Lung (tissue), 17 donors: ENCODE measurements at places on chromosomes 4 and X.

GRCh38 chrX:38318196-38318595, 9.1 kb downstream of the RPGR start:
- H3K4me1 ChIP-seq, result no peaks in the 10 kb centered on the region
- DNase-seq, result no peak
- H3K4me3 ChIP-seq, result no peak overlapping the region
- no peak overlapping the region for H3K27ac ChIP-seq
- no peaks in the 10 kb centered on the region for H3K36me3 ChIP-seq
- H3K27me3 ChIP-seq, result peaks cover 25% of the 10 kb centered on the region

DNA sequence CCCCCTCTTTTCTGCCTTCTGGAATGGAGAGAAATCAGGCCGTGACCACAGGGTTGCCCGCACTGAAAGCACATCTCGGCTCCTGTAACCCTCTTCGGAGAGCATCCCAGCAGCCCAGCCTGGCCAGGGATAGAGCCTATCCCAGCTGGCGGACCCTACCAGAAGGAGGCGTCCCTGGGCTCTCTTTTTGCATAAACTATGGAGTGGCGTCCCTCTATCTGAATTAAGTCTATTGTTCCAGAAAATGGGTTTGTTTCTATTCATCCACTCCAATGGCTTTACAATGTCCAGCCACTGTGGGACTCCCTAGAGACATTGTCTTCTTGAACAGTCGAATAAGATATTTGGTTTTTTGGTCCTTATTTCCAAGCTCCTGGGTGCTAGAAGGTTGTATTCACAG, 689 bp upstream of the NHSL2 start:
- no peak for DNase-seq
- H3K4me1 ChIP-seq, result peaks cover 14% of the 10 kb centered on the region
- no peaks in the 10 kb centered on the region for H3K36me3 ChIP-seq
- no peak overlapping the region for H3K4me3 ChIP-seq
- H3K27me3 ChIP-seq, result peaks cover 12% of the 10 kb centered on the region
- H3K27ac ChIP-seq, result no peak overlapping the region

DNA sequence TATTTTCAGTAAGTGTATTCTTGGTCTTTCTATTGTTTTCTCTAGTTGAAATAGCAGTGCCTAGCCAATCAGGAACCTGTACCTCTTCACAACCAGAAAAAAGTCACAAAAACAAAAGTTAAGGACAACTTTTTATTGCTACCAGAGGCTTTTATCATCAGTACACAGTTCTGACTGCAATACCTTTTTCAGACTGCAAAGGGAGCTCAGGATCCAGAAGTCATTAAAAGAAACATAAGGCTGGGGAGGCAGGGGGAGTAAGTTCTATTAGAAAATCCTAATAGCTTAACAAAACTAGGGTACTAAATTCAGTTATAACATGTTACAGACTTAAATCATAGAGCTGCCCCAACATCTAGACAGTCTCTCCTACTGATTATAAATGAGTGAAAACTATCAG, 28.8 kb downstream of the CCNI start:
- peaks cover 8% of the 10 kb centered on the region for H3K4me1 ChIP-seq
- no peak for DNase-seq
- no peak overlapping the region for H3K27ac ChIP-seq
- H3K4me3 ChIP-seq, result no peak overlapping the region
- H3K27me3 ChIP-seq, result no peaks in the 10 kb centered on the region

- H3K27ac ChIP-seq, result no peak overlapping the region
- no peaks in the 10 kb centered on the region for H3K4me1 ChIP-seq
- no peak overlapping the region for H3K4me3 ChIP-seq
- no peaks in the 10 kb centered on the region for H3K36me3 ChIP-seq
- DNase-seq, result peak; percentile 33
These were observed 232.5 kb upstream of the NDST3 start for GRCh38 chr4:117801756-117802155.

GRCh38 chr4:89254847-89255246, 52.8 kb downstream of the GPRIN3 start:
- no peak overlapping the region for H3K27ac ChIP-seq
- H3K4me1 ChIP-seq, result peaks cover 2% of the 10 kb centered on the region
- H3K27me3 ChIP-seq, result no peaks in the 10 kb centered on the region

- no peak overlapping the region for H3K4me3 ChIP-seq
- no peaks in the 10 kb centered on the region for H3K4me1 ChIP-seq
- H3K27me3 ChIP-seq, result no peaks in the 10 kb centered on the region
- DNase-seq, result no peak
- no peak overlapping the region for H3K27ac ChIP-seq
These were observed 1141.1 kb downstream of the STIM2 start for GRCh38 chr4:28001698-28002097.

- H3K4me1 ChIP-seq, result no peaks in the 10 kb centered on the region
- no peak for DNase-seq
- no peak overlapping the region for H3K27ac ChIP-seq
These were observed 401.2 kb downstream of the TLL1 start for GRCh38 chr4:166274136-166274761.

DNA sequence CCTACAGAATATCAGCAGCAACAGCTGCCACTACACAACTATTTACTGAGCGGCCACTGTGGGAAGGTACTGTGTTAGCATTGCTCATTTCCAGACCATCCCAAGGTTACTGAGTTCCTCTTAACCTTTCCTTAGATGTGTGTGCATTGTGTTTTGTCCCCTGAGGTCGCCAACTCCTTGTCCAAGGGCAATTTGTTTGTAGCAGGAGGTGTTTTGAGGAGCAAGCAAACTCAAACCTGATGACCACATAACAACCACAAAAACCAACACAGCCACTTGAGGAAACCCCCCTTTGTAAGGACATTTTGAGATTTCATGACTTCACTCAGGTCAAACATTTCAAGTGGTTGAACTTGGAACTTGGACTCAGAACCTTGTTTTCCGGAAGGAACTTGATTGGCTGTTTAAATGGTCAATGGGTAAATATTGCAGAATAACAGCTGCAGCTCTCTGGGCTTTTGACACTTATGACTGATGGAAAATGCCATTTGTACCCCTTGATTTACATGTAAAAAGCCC, 122.3 kb downstream of the MID1IP1 start:
- H3K36me3 ChIP-seq, result no peaks in the 10 kb centered on the region
- no peak overlapping the region for H3K27ac ChIP-seq
- no peaks in the 10 kb centered on the region for H3K4me1 ChIP-seq
- H3K4me3 ChIP-seq, result no peak overlapping the region
- peaks cover 7% of the 10 kb centered on the region for H3K27me3 ChIP-seq

GRCh38 chr4:10168151-10168550, 51.6 kb upstream of the WDR1 start:
- H3K4me1 ChIP-seq, result peaks cover 9% of the 10 kb centered on the region
- no peak overlapping the region for H3K27ac ChIP-seq
- DNase-seq, result no peak
- H3K4me3 ChIP-seq, result no peak overlapping the region
- no peaks in the 10 kb centered on the region for H3K27me3 ChIP-seq
- H3K36me3 ChIP-seq, result no peaks in the 10 kb centered on the region

DNA sequence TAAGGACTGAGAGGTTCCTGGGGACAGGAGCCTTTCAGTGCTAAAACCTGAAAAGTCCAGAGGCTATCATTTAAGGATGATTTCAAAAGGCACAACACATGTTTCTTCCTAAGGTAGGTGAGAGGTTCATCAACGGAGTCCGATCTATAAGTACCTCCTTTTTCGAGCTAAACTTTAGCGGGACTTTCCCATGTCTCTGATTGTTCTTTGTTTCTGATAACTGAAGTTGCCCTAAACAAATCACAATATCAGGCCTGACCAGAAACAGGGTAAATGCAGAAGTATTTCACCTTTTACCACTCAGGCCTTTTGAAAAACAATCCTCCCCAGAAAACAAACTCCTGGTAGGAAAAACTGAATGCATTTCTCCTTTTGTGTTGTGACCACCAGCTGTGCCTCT, 17.6 kb downstream of the PIR start:
- H3K4me3 ChIP-seq, result no peak overlapping the region
- H3K4me1 ChIP-seq, result peaks cover 8% of the 10 kb centered on the region
- DNase-seq, result no peak
- no peak overlapping the region for H3K27ac ChIP-seq

DNA sequence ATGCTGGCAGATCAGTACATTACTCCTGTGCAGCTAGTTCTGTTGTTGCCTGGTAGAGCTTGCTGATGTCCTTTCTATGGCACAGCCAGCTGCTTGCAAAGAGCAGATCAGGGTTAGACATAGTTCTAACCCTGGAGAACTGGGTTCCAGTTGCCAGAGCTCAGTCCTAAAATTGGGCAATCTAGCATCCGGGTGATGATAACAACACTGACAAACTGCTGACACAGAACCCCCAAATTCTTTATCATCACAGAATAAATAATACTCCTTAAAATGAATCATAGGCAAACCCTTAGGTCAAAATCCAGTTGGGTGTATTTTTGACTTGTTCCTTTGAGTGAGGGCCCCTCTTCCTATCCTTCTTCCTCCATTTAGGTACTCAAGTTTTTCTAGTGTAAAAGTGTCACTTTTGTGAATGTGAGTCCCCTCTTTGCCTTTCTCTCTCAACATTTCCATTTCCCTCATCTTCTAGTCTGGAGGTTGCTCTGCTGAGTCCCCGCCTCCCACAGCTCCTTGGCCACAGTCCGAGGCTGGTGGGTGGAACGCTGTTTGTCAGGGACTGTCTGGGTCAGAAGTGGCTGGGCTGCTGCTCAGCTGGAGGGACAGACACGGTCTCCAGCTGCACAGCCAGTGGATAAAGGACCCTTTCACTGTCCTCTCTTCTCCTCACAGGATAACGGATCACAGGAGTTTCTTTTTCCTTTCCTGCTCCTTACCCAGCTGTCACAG, 93.6 kb upstream of the RASGEF1B start:
- H3K36me3 ChIP-seq, result no peaks in the 10 kb centered on the region
- H3K4me1 ChIP-seq, result no peaks in the 10 kb centered on the region
- DNase-seq, result peak; percentile 89
- H3K27me3 ChIP-seq, result no peaks in the 10 kb centered on the region
- peak overlapping the region; percentile 43 for H3K27ac ChIP-seq

- H3K4me3 ChIP-seq, result no peak overlapping the region
- no peaks in the 10 kb centered on the region for H3K27me3 ChIP-seq
- H3K27ac ChIP-seq, result no peak overlapping the region
- no peaks in the 10 kb centered on the region for H3K36me3 ChIP-seq
These were observed 34.6 kb upstream of the LEF1 start for GRCh38 chr4:108203377-108203776.

GRCh38 chr4:76197971-76198410, 15.6 kb downstream of the SCARB2 start:
- peaks cover 22% of the 10 kb centered on the region for H3K4me1 ChIP-seq
- DNase-seq, result peak; percentile 67
- peak overlapping the region; percentile 91 for H3K27ac ChIP-seq
- H3K36me3 ChIP-seq, result peaks cover 26% of the 10 kb centered on the region

DNA sequence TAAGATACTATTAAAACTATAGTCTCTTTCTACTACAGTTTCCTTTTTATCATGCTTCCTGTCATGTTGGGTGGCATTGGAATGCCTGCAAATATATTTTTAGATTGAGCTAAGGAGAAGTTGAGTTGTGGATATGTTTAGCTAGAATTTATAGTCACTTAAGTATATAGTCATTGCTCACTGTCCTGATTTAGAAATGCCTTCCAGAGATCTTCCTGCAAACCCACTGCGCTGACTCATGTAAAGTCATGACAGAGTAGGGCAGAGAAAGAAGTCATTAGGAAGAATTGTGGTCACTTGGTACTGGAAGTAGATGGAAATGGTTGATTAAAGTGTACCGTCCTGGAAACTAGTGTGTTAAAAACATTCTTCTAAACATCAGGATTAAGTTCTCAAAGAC, 490.3 kb upstream of the PABPC4L start:
- no peak for DNase-seq
- H3K36me3 ChIP-seq, result no peaks in the 10 kb centered on the region
- no peaks in the 10 kb centered on the region for H3K27me3 ChIP-seq
- no peak overlapping the region for H3K27ac ChIP-seq
- no peak overlapping the region for H3K4me3 ChIP-seq

GRCh38 chr4:8267077-8267476, 2.5 kb upstream of the HTRA3 start:
- no peak overlapping the region for H3K4me3 ChIP-seq
- H3K4me1 ChIP-seq, result peaks cover 4% of the 10 kb centered on the region
- peak; percentile 70 for DNase-seq
- no peak overlapping the region for H3K27ac ChIP-seq
- no peaks in the 10 kb centered on the region for H3K36me3 ChIP-seq

- peaks cover 5% of the 10 kb centered on the region for H3K27me3 ChIP-seq
- no peak overlapping the region for H3K27ac ChIP-seq
- no peaks in the 10 kb centered on the region for H3K36me3 ChIP-seq
- H3K4me3 ChIP-seq, result no peak overlapping the region
These were observed 41.9 kb downstream of the COL4A6 start for GRCh38 chrX:108396188-108396891.

DNA sequence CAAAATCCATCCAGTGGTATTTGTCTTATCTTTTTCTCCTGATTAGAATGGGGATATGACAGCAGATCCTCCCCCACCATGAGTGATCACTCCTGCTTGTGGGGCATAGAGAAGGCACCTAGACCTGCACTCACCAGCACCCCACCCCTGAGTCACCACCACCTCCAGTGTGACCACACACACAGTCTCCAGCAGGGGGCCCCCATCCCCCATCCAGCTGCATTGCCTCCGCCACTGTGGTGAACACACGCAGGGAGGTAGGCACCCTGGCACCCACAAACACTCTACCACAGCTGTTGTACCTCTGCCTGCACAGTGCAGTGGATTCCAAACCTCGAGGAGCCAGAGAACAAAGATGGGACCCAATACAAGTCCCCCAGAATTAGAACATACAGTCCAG, 9.0 kb upstream of the MAGEA8 start:
- no peaks in the 10 kb centered on the region for H3K36me3 ChIP-seq
- H3K27me3 ChIP-seq, result no peaks in the 10 kb centered on the region
- no peaks in the 10 kb centered on the region for H3K4me1 ChIP-seq
- no peak overlapping the region for H3K4me3 ChIP-seq
- H3K27ac ChIP-seq, result no peak overlapping the region

- no peak overlapping the region for H3K27ac ChIP-seq
- no peaks in the 10 kb centered on the region for H3K36me3 ChIP-seq
- DNase-seq, result no peak
- H3K27me3 ChIP-seq, result peaks cover 22% of the 10 kb centered on the region
- no peaks in the 10 kb centered on the region for H3K4me1 ChIP-seq
These were observed 231.3 kb upstream of the S100G start for GRCh38 chrX:16418650-16419049.

GRCh38 chr4:131093303-131093702, 1997.4 kb downstream of the C4orf33 start:
- H3K36me3 ChIP-seq, result no peaks in the 10 kb centered on the region
- H3K4me3 ChIP-seq, result no peak overlapping the region
- H3K27me3 ChIP-seq, result no peaks in the 10 kb centered on the region

DNA sequence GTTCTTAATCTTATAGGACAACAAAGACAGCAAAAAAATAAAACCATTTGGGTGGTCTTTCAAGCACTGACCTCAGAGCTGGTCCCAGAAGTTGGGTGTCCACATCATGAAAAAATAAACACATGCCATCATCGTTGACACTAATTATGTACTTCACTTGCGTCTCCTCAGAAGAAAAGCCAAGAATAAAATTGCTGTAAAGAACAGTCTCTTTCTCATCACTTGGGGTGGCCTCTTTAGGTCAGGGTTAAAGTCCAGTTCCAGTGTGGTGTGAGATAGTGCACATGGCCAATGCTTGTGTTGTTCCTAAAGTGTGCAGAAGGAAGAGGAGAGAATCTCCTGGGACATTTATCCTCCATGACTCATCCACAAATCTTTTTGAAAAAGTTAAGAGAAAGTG, 49.5 kb upstream of the IBSP start:
- peaks cover 2% of the 10 kb centered on the region for H3K4me1 ChIP-seq
- no peak overlapping the region for H3K27ac ChIP-seq
- no peaks in the 10 kb centered on the region for H3K36me3 ChIP-seq
- no peaks in the 10 kb centered on the region for H3K27me3 ChIP-seq
- H3K4me3 ChIP-seq, result no peak overlapping the region
- DNase-seq, result peak; percentile 94
